Stimulated activated CD8-positive, alpha-beta memory T cell treated with anti-CD3 and anti-CD28 coated beads, Interleukin-4, amount 100 ng/mL, for 1 hour (primary cell): ENCODE measurements at places on chromosomes 3 and 15.

- no peak for DNase-seq
Measured at GRCh38 chr3:61111825-61112224, 139.4 kb downstream of the FHIT start.

DNA sequence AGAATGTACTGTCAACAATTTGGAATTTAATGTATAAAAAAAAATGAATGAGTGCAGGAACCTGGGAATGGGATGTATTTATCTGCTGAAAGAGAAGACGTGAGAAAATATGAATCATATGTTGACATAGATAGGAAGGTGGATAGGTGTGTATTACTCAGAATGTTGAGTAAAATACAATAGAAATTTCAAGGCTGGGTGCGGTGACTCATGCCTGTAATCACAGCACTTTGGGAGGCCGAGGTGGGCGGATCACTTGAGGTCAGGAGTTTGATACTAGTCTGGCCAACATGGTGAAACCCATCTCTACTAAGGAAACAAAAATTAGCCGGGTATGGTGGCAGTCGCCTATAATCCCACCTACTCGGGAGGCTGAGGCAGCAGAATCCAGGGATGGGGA is 202.8 kb downstream of the CADM2 start:
- DNase-seq = no peak

GRCh38 chr15:56168394-56168793 is 75.3 kb downstream of the RFX7 start:
- DNase-seq = no peak

GRCh38 chr3:33541918-33542317 is 101.7 kb upstream of the UBP1 start:
- DNase-seq = no peak

GRCh38 chr3:116040152-116040551 is 405.1 kb downstream of the LSAMP start:
- DNase-seq = no peak

DNA sequence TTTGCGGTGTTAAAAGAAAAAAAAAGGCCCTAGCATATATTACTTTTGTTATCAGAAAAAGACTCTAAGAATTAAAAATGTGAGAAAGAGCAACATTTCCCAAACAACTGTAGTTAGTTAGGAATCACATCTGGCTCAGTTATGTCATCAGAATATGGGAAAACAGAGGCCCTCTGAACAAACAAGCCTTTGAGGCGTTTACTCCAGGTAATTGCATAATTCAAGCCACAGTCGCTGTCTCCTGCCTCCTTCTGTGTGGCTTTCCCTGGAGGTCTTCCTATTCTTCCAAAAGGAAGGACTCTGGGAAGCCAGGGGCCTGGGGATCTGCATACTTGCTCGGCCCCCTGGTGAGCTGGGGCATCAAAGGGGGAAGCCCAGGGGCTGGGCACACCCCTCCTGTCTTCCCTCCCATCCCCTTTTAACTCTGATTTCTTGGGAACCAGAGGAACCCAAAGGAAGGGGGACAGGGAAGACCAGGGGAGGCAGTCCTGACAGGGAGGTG is 3.7 kb upstream of the FAM107A start:
- no peak for DNase-seq

- DNase-seq = no peak
Measured at GRCh38 chr15:60651101-60651500, 172.2 kb upstream of the ICE2 start.
